ENCODE measurements at places on chromosomes 3 and 15.

DNA sequence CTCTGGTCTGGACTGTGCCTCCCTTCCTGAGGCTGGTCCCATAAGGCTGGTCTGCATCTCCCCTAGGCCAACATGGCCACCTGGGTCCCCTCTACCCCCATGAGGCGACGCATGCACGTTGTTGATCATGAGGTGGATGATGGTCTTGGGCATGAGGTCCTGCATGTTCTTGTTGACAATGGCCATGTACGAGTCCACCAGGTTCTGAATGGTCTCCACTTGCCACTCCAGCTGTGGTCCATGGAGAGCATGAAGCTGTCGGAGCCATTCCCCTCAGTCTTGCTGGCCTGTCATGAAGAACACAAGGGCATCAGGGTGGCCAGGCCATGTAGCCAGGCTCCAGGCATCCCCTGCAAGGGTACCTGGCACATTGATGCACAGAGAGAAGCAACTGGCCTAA lies 27.1 kb upstream of the CSPG4 start:
- DNase-seq: no peak

- no peak for DNase-seq
Observed at GRCh38 chr3:171258316-171258715, 201.9 kb downstream of the TNIK start.

DNA sequence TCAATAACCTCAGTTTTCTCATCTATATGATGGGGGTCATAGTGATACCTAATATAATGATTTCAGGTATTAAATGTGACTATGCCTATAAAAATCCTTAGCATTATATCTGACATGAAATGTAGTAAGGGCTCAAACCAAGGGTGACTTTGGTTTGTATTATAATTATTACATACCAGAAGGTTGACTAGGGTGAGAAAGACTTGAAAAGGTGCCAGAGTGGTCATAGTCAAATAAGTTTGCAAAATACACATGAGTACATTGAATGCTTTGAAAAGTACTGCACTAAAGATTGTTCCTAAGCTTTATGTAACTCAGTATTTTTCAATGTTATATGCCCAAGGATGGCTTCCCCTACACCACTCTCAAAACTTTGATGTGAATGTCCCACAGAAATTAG lies 297.2 kb downstream of the ARPP21 start:
- DNase-seq: no peak

DNA sequence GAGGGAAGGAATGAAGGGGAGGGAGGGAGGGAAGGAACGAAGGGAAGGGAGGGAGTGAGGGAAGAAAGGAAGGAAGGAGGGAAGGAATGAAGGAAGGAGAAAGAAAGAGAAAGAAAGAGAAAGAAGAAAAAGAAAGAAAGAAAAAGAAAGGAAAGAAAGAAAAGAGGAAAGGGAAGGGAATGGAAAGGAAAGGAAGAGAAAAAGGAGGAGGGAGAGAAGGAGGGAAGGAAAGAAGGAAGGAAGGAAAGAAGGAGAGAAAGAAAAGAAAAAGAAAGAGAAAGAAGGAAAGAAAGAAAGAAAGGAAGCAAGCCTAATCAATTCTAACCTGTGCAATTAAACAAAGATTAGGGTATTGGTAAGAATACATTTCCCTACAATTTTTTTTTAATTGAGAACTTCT lies 238.6 kb downstream of the PYDC2 start:
- no peak for DNase-seq

GRCh38 chr3:101521211-101521701 lies 8.2 kb upstream of the SENP7 start:
- DNase-seq: no peak

- no peak for DNase-seq
Observed at GRCh38 chr3:14554715-14555114, 14.6 kb upstream of the GRIP2 start.

DNA sequence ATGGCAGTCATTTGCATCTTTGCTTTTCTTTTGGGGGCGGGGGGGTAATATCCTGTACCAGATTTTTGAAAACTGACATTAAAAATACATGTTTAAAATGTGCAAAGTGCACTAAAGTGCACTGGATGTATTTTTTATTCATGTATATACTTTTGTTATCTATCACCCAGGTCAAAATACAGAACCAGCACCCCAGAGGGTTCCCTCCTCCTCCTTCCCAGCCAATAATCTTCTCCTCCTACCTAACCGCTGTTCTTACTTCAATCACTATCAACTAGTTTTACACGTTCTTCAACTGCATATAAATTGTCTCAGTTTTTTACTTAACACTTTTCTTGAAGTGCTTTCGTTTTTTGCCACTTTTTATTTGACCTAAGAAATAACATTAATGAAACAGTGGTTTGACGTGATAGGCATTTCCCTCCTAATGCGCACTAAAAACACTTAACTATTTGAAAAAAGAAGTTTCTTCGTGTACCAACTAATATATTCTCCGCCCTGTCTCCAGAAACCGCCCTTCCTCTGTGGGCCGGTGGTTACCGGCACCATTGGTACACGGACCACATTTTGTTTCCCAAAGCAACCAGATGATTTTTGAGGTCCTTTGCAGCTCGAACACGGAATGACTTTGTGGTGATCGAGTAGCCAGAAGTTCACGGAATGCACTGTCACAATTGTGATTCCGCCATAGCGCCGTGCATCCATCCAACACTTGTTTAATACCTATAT lies 836 bp upstream of the AKAP13 start:
- DNase-seq: no peak

- no peak for DNase-seq
Observed at GRCh38 chr15:78906316-78906620, 33.6 kb downstream of the MORF4L1 start.

DNA sequence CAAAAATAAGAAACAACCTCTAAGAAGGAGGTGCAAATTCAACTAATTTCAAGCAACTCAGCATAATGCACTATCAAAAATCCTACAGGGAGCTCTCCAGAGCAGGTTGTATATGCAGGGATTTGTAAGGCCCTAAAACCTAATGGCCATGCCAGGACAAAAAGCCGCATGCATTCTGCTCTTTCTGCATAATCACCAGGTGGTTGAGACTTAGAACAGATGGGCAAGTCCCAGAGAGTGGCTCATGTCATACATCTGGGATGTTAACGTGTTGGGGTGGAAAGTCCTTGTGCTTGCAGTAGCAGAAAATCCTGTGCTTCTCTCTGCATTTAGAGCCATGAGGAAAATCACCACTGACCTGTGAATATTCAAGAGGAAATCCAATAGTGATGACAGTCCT lies 1002.9 kb downstream of the AGBL1 start:
- DNase-seq: no peak

- DNase-seq: no peak
Observed at GRCh38 chr3:129038121-129038855, 22.3 kb upstream of the GP9 start.

DNA sequence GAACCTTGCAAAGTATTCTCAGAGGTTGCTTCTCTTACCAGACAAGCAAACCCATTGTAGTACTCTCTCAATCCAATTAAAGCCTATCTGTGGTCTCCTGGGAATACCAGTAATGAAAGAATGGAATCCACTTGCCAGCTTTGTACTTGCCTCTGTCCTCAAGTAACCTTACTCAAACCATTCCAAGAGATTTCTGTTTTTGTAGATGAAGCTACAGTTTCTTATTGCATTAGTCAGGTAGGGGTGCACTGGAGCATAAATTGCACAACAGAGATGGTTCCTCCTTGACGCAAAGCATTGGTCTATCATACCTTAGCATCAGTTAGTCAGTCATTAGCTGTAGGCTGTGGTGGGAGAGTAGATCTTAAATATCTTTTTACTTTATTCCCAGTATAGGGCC lies 52.9 kb downstream of the BTLA start:
- no peak for DNase-seq

DNA sequence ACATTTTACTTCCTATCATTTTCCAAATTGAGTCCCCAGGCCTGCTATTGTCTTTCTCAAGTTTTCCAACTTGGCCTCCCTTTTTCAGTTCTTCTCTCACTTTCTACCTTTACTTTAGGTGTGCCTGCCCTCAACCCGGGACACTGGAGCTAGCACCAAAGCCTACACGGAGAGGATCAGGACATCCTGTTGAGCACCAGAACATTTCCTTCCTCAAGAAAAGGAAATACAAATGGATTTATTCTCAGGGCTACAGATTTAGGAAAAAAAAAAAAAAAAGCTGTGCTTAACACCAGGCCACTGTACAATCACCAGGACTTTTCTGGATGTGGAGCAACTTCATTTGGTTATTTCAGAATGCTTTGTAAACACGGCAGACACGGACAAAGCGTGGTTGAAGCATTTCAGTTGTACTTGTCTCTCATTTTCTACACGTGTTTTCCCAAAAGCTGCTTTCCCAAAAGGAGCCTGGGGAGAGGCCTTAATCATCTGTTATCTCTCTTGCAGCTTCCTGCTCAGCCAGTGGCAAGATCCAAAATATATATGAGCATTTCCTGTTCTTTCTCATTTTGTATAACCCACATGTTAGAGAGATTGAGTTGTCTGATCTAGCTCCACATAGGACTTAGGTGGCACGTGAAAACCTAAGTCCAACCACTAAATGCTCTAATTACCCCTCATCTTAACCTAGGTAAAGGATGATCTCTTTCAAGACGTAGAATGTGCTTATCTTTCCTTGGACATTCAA lies 15.5 kb upstream of the ATP1B3 start:
- no peak for DNase-seq

GRCh38 chr15:39151545-39151944 lies 429.3 kb upstream of the THBS1 start:
- no peak for DNase-seq

- no peak for DNase-seq
Observed at GRCh38 chr3:45355351-45355750, 33.0 kb upstream of the LARS2 start.

GRCh38 chr3:193842832-193843473 lies 249.9 kb downstream of the OPA1 start:
- DNase-seq: no peak

DNA sequence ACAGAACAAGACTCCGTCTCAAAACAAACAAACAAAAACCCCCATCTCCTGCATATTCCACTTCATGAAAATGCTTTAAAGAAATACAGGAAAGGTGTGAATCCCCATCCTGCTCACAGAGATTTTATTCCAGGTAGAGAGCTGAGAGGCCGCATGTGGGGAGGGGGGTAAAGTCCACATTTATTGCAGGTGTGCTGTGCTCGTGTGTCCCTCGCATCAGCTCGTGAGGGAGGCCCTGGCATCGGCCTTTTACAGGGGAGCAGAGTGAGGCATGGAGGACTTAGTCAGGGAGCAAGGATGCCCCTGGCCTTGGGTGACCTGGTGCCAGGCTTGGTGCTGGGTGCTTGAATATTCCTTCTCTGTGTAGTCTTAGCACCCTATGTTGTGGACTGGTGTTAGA lies 413.5 kb upstream of the C2CD4B start:
- DNase-seq: no peak

GRCh38 chr3:17055374-17056276 lies 170.9 kb downstream of the PLCL2 start:
- no peak for DNase-seq

DNA sequence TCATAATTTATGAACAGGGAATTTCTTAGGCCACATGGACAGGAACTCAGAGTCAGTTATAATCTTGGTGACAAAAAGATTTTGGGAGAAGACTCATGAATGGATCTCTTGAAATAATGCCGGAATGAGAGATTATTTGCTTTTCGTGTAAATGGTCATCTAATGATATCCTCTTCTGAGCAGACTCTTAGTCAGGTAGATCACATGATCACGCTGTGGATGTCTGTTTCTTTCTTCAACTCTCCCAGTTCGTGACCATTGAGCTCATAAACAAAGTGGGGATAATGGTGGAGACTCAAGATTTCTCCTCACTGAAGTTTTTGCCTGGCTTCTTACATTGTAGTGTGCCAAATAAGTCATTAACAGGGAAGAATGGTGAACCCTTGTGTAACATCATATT lies 133.1 kb upstream of the CBLB start:
- DNase-seq: no peak

- DNase-seq: no peak
Observed at GRCh38 chr3:151282921-151283320, 4.6 kb upstream of the P2RY14 start.

DNA sequence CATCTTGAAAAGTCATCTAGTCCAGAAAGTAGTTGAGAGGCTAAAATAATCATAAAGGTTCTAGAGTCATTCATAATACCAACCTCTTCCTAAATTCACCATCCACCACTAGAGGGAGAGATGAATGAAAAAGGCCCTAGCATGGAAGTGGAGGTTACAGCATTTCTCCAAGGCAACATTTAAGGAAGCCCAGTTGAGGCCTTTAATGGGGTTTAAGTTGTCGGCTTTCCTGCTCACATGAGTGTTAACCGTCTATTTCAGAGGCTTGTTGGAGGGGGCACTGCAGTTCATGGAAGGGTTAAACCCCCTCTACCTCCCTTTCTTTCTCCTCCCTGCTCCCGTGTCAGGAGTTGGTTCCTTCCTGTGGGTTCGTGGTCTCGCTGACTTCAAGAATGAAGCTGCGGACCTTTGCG lies 3.8 kb upstream of the SLCO3A1 start:
- DNase-seq: no peak

GRCh38 chr3:168981396-168981795 lies 682.1 kb downstream of the MECOM start:
- no peak for DNase-seq

DNA sequence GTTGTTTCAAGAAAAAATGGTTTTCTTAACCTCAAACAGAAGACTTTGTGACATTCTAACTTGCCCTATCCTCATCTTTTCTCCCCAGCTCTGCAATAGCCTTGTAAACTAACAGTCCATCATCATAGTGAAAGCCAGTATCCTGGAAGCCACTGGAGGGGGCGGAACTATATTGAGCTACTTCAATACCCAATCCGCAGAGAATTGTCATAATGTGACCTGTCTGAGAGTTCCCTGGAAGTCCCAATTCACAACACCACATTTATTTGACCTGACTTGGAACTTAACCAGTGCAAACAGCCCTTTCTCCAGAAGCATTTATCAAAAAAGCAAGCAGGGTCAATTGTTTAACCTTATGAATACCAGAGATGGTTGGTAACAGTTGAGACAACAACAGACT lies 747.6 kb upstream of the GRM7 start:
- DNase-seq: no peak

DNA sequence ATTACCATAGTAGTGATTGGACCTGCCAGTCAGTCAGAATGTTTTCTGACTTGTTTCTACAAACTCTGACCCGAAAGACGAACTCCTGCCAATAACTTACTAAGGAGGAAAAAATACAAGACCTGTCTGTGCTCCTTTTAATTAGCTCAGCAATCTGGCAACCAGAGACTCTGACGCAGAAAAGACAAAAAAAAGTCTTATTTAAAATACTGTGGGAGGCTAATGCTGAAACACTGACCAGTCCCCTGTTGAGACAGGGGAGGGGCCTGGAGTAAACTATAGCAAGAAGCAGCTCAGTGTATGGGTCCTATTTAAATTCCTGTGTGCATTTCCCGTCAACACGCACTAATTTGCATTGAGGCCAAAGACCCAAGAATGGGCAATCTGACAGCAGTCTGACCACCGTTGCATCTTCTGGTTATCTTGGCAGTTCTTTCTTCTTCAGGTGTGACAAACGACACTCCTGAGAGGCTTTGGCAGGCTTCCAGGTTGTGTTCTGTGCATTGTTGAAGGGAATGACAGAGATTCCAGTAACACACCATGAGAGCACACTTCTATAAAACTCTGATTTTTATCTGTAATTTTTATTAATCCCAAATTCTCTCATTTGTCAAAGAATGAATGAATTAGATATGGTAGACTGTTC lies 1114.3 kb downstream of the IGSF11 start:
- DNase-seq: no peak

Data from NCI-H1048 (cell line).